GM12864 (cell line): ENCODE measurements at places on chromosomes 6 and 20.
A peak's percentile ranks its signal among the peaks of the same experiment; 100 is the strongest.

DNA sequence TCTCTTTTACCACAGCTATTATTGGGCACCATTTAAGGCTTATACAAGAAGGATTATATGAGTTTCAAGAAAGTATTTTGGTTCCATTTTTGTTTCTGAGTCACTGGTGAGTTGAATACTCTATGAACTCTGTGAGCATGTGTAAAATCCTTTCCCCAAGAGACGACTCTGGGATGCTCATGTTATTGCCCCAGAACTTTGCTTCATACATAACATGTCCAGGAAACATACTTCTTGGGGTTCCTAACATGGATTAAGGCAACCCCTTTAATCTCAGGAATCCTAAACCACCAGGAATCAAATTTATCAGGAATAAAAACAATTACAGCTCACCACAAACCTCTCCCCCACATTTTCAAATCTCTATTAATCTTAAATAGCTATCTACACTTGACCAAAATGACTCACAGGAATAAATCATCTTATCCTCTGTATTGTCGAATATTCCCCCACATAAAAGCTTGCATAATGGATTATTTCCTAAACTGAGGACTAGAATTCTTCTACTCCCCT lies 117.5 kb upstream of the COL21A1 start:
- no peak for DNase-seq

- DNase-seq, result no peak
Measured at GRCh38 chr20:32898729-32899128, 40.0 kb downstream of the EFCAB8 start.

- DNase-seq, result no peak
Measured at GRCh38 chr6:132972971-132973370, 158.6 kb downstream of the RPS12 start.

DNA sequence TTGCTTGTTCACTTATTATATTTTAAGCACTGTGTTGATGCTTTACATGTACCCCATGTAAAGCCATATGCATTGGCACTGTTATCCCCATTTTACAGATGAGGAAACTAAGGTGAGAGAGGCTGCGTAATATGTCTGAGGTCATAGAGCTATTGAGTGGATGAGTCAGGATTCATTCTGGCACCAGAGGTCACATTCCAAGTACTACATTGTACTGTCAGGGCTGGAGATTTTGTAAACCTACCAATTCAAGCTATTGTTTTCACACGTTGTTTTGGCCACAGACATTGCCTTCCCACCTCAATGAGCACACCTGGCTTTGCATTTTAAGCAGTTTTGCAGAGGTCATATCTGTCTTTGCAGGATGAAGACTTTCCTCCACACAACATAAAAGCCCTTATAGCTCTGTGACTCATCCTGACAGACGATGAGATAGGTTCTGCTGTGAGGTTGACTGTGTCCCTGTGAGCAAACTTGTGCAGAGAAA lies 33.2 kb downstream of the ANKS1A start:
- DNase-seq, result no peak

GRCh38 chr6:25354078-25354932 lies 75.1 kb downstream of the CARMIL1 start:
- no peak for DNase-seq

GRCh38 chr6:30325873-30326525 lies 728 bp upstream of the TRIM39 start:
- peak; percentile 19 for DNase-seq

DNA sequence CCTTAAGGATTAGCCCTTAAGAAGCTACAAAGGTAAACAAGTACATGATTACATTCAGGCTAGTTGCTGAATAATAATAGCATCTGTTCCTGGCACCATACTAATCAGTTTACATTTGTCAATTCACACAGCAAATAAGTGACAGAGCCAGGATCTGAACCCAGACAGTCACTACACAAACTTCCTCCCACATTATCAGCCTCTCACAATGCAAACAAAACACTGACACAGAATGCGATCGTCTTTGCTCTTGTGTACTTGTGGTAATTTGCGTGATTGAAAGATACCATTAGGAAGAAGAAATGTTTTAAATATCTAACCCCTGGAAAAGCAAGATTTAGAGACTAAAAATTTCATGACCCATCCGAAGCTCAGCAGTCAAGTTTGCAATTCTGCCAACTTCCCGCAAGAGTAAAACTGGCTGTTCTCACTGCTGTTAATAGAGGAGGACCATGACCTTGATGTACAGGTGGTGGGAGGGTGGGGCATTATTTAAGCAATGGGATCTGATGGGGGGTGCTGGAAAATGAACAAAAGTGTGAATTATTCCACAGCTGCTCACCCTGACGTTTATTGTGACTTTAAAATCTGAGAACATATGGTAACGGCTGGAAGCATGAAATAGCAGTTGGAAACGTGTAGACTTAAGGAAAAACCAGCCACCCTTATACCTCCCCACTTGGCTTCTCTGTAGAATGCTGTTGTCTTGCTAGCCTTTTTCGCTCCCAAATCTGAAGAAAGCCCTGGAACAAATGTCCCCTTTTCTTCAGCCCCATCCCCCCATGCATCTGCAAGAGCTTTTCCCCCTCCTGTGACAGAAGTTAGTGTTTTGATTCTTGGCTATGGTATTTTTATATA lies 95.3 kb upstream of the ARMC2 start:
- DNase-seq, result no peak

- DNase-seq, result no peak
Measured at GRCh38 chr6:6915219-6915618, 192.5 kb upstream of the RREB1 start.

DNA sequence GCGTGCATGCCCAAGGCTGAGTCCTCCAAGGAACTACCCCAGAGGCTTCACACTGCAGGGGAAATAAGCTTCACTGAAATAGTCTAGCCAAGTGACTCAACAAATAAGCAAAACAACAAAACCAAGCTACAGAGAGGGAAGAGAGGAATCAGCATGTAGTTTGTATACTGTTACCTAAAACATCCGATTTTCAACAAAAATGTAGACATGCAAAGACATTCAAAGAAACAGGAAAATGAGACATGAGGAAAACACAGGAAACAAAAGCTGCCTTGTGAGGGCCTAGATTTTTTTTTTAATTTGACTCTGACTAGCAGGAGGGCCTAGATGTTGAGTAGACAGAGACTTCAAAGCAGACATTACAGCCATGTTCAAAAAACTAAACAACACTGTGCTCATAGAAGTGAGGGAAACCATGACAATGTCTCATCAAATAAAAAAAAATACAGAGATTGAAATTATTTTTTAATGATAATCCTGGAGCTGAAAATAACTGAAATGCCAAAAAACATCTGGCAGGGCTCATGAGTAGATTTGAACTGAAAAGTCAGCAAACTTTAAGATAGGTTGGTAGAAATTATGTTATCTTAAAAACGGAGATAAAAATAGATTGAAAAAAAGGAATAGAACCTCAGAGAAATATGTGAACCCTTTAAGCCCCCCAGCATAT lies 16.4 kb upstream of the KIF25 start:
- DNase-seq, result no peak

GRCh38 chr6:129659590-129660345 lies 50.2 kb downstream of the ARHGAP18 start:
- DNase-seq, result no peak

- no peak for DNase-seq
Measured at GRCh38 chr6:57198926-57199636, 23.0 kb downstream of the RAB23 start.

GRCh38 chr20:25294459-25295385 lies 46.8 kb downstream of the PYGB start:
- no peak for DNase-seq

DNA sequence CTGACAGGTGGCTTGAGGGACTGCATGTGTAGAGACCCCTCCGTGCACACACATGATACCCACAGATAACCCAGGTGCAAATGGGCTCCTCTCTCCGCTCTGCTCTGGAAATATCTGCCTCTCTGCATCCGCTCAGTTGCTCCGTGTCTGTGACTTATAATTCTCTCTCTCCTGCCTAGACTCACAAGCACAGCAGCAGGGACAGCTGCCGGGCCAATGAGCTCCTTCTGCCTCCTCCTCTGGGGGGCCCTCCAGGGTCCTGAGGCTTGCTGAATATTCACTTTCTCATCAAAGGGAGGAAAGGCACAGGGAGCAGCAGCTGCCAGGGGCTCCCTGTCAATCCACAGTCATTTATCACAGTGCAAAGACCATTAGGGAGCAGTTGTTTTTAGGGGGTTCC lies 24.1 kb downstream of the LRFN2 start:
- no peak for DNase-seq

DNA sequence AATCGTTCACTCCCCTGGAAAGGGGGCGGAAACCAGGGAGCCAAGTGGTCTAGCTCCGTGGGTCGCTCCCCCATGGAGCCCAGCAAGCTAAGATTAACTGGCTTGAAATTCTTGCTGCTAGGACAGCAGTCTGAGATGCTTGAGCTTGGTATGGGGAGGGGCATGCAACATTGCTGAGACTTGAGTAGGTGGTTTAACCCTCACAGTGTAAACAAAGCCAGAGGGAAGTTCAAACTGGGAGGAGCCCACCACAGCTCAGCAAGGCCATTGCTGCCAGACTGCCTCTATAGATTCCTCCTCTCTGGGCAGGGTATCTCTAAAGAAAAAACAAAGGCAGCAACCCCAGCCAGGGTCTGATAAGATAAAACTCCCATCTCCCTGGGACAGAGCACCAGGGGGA lies 43.2 kb downstream of the COL21A1 start:
- DNase-seq, result no peak

DNA sequence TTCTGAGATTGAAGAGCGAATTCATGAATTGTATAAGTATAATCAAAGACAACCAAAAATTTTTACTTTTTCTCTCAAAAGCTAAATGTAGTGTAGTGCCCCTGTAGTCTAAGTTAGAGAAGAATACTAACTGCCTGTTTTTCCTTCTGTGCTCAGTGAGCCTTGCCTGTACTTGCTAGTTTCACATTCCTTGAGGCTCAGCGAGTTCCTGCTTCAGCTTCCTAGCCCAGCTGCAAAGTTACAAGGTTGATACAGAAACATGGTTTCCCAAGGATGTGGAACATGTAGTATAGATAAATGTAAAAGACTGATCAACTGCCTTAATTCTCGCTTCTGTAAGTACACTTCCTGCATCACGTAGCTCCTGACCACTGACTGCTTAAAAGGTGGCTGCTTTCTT lies 33.1 kb upstream of the SEC63 start:
- no peak for DNase-seq

DNA sequence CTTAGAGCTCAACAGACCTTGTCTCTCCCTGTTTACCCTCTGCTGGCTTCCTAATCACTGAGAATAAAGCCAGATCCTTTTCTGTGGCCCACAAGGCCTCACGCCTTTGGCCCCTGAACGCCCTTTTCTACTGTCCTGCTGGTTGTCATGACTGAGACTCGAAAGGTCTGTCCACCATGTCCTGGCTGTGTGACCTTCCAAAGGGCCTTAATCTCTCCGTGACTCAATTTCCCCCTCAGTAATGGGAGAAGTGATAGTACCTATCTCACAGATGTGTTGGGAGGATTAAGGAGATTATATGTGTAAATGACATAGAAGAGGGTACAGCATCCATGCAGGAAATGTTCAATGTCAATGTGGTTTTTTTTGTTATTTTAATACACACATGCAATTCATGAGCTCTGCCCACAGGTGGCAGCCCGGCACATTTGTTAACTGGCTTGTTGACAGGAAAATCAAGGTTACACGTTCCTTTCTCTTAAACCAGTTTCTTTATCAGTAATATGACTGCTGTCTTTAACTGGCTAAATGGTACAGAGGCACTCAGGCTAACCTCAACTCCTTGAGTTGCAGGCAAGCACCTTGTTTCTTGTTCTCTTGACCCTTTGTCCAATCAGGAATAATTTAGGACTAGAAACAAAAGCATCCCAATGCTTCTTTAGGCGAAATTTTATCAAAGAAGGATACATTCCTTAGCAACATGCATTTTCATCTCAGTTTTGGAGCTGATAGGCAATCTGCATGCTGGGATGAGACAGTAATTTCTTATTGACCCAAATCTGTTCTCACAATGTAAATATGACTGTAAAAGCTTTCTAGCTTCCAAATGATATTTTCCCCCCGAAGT lies 16.6 kb downstream of the SLC22A1 start:
- no peak for DNase-seq

- no peak for DNase-seq
Measured at GRCh38 chr6:56875523-56875922, 79.4 kb upstream of the BEND6 start.

- DNase-seq, result no peak
Measured at GRCh38 chr6:142026471-142026870, 106.3 kb upstream of the GJE1 start.

DNA sequence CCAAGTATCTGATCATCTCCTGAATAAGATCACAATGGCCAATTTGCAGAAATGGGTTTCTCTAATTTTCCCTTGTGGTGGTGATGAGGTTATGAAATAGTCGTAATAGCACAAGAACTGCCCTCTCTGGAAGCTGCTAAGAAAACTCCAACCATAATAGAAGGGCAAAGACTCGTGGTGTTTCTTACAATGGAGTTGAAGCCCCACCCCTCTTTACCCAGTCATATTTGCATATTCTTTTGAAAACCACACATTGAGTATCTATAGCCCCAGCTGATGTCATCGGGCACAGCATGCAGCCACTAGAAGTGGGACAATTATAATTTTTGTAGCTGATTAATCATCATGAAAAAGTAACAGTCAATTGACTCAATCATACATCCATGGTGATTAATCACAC lies 452.1 kb upstream of the POU3F2 start:
- DNase-seq, result no peak

GRCh38 chr6:139540276-139540675 lies 165.8 kb upstream of the CITED2 start:
- DNase-seq, result peak; percentile 36

- no peak for DNase-seq
Measured at GRCh38 chr6:40802481-40802880, 215.3 kb upstream of the LRFN2 start.

DNA sequence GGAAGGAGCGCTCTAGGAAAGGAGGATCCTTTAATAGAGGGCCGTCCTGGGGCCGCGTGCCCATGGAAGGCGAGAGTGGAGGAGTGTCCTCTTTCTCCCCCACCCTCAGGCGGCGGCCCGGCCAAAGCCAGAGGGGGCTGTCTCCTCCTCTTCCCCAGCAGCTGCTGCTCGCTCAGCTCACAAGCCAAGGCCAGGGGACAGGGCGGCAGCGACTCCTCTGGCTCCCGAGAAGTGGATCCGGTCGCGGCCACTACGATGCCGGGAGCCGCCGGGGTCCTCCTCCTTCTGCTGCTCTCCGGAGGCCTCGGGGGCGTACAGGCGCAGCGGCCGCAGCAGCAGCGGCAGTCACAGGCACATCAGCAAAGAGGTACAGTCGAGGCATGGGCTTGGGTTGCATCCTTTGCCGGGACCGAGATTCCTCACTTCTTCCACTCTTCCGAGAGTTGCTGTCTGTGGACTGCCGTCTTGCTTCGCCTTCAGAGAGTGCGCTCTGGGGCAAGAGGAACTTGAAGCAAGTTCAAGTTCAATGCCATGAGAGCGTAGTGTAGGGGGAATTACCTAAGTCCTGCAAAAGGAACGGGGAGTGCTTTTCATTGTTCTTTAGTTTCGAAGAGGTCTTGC lies at the start of gene LAMA2:
LAMA2 (plus strand) TSS at position 148 of the 621 bp plus-strand sequence; CDS start at position 256, 108 bp downstream.
- no peak for DNase-seq

GRCh38 chr6:75524322-75524972 lies 30.8 kb upstream of the FILIP1 start:
- DNase-seq, result no peak

DNA sequence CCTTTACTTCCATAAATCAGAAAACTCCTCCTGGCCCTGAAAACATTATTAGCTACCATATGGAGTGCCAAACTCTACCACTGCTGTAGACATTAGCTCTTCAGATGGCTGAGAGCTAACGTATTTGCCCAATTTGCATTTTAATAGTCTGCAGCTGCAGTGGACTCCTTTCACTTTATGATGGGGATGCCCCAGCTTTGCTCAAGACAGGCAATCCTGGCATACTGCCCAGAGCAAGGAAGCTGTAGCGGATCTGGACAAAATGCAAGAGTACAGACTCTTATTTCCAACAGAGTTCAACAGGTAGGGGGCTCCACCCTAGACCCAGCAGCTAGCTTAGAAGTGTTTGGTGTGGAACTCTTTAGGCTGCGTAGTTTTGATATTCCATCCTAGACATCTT lies 246.7 kb downstream of the FOXC1 start:
- DNase-seq, result peak; percentile 55
